ENCODE measurements at places on chromosomes 7 and 10.

- DNase-seq = no peak
These were observed 23.0 kb upstream of the GRID1 start for GRCh38 chr10:86389441-86390193.

GRCh38 chr7:150717814-150718420 lies 1.5 kb downstream of the GIMAP1 start:
- no peak for DNase-seq

DNA sequence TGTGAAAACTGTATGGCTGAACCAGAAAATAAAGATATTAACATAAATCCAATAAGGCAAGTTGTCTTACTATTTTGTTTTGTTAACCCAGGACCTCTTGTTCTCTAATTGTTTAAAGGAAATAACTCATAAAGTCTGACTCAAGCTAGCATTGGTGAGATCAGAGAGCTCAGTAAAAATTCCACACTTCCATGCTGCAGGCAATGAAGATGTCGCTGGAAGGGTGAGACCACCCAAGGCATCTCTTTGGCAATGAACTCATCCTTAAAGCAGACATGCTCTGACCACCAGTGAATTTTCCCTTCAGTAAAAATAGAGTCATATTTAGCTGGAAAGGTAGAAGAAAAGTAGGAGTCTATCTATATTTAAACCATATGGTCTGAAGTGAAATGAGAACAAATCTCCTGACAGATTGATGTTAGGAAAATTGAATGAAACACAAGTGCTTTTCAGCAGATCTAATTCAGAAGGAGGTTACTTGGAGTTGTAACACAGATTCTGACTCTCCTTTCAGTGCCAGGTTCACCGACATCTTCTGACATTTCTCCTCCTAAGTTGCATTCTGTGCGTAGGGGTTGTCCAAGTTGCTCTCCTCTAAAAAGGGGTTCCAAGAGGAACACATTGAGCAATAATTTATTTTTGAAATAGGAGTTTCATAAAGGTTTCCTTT lies 32.8 kb upstream of the VIPR2 start:
- DNase-seq = no peak

DNA sequence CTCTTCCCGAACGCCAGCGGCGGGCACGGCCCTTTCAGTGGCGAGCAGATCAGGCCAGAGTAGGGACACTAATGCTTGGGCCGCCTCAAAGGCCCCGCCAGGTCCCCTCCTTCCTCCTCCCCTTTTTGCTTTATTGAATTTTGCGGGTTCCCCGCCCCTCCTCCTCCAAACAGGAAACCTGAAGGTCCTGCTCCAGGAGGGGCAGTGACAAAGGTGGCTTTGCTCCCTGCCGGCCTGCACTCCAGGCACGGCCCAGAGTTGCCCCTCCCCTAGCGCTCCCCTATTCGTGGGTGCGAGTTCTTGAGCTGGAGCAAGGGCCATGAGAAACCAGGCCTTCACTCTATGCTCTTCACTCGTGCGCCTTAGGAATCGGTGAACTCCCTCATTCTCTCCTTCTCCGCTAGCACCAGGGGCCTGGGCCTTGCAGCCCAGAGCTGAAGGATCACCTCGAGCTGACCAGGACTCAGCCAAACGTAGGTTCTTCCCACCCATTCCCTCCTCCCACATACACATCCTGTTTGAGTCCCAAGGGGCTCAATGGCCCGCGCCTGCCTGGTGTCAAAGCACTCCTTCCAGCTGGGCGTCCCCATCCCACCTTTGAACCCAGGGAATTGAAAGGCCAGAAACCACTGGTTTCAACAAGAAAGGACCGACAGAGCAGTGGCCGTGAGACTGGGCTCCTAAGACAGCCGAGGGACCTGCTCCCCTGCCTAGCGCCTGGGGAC lies 619 bp upstream of the HOXA6 start:
- no peak for DNase-seq

DNA sequence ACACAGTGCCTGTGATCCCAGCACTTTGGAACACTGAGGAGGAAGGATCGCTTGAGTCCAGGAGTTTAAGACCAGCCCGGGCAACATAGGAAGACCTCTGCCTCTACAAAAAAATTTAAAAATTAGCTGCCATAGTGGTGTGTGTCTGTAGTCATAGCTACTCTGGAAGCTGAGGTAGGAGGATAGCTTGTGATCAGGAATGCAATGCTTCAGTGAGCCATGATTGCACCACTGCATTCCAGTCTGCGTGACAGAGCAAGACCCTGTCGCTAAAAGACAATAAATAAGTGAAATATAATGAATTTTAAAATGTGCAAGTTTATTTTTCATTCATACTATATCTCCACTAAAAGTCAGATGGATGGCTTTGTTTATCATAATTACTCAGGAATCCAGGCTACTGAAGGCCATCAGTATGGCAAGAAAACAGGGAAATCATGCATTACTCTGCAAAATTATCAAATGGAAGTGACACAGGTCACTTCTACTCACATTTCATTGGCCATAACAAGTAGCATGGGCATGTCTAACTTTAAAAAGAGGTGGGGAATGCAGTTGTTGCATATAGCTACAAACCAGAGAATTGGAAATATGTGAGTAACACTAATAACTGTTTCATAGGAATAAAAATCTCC lies 32.9 kb upstream of the FAM3C start:
- DNase-seq = no peak

GRCh38 chr10:124477614-124478363 lies 16.2 kb downstream of the LHPP start:
- DNase-seq = no peak

DNA sequence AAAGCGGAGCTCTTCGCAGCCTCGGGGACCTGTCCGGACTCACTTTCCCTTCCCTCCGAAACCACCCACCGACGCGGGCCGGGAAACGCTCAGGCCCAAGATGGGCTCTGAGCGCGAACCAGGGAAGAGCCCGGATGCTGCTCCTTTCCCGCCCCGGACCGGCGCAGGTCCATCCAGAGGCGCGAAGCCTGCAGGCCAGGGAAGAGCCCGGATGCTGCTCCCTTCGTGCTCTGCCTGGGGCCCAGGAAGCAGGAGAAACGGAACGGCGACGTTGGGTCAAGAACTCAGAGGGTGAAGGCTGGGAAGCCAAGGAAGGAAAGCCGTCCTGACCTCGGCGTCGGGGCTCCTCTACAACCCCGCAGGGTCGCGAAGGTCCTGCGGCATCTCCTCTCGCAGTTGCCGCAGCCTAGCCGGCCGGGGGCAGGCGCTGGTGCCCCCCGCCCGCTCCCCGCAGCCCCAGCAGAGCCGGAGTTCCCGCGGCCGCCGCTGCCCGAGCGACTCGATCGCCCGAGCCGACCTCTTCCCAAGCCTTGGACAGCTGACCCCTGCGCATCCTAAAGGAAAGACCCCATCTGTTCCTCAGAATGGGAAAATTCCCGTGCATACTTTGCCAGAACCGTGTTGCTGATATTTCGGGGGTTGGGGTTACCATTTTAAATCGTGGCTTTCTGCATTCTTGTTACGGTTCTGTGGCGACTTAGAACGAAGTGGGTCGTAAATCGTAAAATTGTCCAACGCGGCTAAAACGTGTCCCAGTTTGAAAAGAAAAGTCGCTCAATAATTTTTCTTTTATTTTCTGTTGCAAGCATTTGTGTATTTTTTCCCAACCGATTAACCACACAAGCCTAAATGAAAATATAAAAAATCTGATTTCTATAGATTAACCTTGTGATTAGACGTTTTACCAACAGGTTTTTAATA lies 7.5 kb downstream of the HOXA1 start:
- no peak for DNase-seq

GRCh38 chr7:80881351-80881900 lies 37.4 kb downstream of the SEMA3C start:
- no peak for DNase-seq

GRCh38 chr10:14616955-14617730 lies 157.6 kb downstream of the FAM107B start:
- no peak for DNase-seq
